ENCODE measurements at places on chromosomes 6 and 20.

- no peak for DNase-seq
These were observed 159.1 kb downstream of the TINAG start for GRCh38 chr6:54467384-54467783.

DNA sequence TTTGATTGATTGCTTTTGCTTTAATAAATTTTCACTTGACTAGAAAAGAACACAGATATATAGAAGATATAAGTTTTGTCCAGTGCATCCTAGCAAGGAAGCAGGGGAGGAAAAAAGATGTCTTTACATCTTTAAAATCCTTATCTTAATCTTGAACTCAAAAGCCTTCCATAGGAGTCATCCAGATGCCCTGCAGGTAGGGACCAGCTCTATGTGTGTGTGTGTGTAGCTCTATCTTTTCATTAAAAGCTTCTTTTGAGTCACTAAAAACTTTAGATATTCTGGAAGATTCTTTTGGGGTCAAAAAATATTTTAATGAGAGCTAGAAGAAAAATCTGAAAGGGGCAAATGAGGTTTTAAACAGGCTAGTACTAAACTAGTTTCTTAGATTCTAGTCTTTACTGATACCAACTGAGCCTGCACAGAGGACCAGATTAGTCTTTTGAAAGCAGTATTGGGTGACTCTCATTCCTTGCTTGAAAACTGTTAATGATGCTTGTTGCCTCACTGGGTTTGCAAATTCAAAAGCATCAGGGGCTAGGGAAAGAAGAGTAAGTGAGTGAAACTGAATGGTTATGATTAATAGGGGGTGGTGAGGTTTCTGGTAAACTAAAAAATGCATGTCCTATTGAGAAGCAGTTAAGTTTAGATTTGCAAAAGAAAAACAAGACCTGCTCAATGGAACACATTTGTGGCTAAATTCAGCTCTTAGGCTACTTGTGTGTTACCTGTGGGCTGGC lies 40.6 kb upstream of the JAG1 start:
- no peak for DNase-seq

- no peak for DNase-seq
These were observed 15.4 kb downstream of the TAAR1 start for GRCh38 chr6:132643547-132643946.

GRCh38 chr20:8368670-8369069 lies 236.6 kb downstream of the PLCB1 start:
- no peak for DNase-seq

DNA sequence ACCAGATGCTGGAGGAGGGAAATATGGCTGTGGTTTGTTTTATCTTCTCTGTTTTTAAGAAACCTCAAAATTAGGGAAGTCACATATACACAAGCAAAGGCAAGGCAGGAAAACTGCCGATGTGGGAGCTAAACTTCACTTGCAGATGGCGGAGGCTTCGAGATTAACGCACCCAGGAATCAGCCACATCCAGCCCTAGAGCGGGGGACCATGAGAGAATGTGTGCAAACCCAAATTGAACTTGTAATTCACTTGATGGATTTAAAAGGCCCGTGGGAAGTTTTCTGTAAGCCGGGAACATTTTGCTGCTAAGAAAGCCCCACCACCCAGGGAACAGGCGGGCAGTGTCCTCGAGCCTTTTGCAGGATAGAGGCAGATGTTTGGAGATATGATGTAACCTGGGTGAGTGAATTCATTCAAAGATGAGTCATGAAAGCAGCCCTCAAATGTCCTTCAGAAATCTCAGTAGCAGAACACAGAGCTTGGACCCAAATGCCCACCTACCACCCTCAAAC lies 39.9 kb downstream of the PREX1 start:
- peak; percentile 90 for DNase-seq

DNA sequence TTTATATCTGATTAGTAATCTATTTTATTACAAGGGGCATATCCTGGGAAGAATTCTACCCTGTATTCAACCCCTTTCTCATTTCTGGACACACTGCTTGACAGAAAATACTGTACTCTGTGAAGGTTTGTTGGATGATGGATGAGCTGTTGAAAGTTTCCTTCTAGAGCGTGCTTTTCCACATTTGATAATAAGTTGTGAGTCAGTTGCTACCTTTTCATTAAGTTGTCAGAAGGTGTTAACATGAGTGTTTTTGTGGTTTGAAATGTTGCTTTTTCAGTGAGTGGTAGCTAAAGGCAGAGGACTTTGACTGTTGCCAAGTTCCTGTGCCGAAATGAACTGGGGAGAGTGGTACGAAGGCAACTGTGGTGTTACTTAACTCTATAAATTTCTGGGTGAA lies 3.9 kb upstream of the ECI2 start:
- no peak for DNase-seq

DNA sequence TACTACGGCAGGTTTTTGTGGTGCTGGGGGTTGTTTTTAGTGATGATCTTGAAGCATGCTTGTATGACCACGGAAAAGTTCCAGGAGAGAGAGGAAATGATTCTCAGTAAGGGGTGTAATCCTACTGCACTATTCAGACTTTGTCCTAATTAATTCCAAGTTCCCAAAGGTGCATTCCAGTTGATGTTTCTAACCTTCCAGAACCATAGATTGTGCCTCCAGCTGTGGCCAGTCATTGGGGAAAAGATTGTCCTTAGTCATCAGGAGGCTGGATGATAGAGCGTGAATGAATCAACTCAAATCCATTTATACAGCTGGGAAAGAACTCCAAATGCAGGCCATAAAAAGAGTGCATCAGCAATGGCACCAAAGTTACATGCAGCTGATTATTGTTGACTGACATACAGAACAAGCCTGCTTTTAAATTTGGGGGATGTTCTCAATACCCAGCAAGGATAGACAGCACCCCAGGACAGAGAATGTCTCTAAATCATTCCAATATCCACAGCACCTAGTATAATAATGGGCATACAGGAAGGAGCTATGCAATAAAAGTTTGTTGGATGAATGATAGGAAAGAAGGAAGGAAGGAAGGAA lies 27.8 kb upstream of the PKHD1 start:
- DNase-seq: no peak

- DNase-seq: no peak
These were observed 36.3 kb upstream of the NRSN1 start for GRCh38 chr6:24089736-24090135.

- no peak for DNase-seq
These were observed 97.6 kb downstream of the FAM50B start for GRCh38 chr6:3946778-3947177.

- no peak for DNase-seq
These were observed 41.7 kb downstream of the SYNE1 start for GRCh38 chr6:152595499-152595898.

GRCh38 chr20:41048461-41049301 lies 20.1 kb downstream of the TOP1 start:
- no peak for DNase-seq

GRCh38 chr6:157887892-157888291 lies 64.8 kb downstream of the SNX9 start:
- no peak for DNase-seq

- DNase-seq: no peak
These were observed 61.2 kb downstream of the ZFP64 start for GRCh38 chr20:52130406-52130805.

DNA sequence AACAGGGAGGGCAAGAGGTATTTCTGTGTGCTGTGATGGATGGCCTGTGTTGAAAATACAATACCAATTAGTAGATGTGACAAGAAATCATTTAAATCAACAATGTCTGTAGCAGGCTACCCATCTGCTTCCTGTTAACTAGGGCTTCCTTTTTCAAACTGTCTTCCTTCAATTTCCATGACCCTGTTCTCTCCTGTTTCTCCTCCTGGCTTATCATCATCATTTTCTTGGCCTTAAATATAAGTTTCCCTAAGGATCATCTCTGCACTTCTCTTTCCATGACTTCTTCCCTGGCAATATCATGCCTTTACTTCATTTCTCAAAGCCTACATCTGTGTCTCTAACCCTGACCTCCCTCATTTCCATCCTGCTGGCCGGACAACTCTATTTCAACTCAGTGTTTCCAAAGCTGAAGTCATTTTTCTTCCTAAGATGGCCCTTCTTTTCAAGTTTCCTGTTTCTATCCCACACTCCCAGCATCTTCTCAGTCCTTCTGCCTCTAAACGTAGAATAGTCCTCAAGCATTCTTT lies 18.2 kb downstream of the ZC2HC1B start:
- no peak for DNase-seq

GRCh38 chr20:53510704-53511103 lies 82.9 kb downstream of the ZNF217 start:
- no peak for DNase-seq

DNA sequence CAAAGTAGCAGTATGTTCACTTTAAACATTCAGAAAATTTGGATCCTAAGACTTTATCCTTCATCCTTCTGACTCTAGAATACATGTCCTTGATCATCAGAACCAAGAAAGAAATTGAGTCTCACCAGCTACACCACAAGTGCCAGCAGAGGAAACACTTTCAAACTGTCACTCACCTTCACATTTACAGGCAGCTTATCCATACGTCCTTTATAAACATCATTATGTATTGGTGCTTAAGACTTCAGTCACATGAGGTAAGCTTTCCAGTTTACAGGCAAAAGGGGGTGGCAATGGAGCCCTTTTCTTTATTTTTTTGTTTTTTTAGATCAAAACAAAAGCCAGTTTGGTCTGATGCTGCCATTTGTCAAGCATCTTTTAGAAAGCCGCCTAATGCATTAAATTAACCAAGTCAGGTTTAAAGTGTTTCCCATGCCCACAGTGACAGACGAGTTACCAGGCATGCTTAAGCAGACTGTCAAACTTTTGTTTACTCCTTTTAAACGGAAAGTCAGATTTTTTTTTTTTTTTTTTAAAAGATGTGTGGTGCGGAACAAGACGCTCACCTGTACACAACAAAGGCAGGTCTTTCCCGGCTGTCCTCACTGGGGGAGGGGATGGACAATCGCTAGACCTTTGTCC lies 952 bp upstream of the BRPF3 start:
- DNase-seq: no peak

GRCh38 chr6:161850562-161850961 lies 576.7 kb upstream of the AGPAT4 start:
- no peak for DNase-seq

DNA sequence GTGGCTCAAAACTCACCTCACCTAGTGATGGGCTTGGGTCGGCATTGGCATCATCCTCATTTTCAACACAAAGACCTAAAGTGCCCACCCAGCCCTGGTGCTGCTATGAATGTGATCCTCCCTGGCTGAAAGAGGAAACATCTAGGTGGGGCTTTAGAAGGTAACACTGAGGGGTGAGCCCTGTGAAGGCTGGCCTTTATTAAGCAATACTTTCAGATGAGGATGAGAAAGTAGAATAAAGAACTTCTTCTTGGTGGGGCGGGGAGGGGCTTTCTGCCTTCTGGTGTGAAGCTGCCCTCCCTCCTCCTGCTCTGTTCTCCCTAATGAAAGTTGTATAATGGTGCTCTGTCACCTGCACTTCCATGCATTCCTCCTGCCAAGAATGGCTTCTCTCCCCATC lies 133.0 kb upstream of the TRAF3IP2 start:
- no peak for DNase-seq

DNA sequence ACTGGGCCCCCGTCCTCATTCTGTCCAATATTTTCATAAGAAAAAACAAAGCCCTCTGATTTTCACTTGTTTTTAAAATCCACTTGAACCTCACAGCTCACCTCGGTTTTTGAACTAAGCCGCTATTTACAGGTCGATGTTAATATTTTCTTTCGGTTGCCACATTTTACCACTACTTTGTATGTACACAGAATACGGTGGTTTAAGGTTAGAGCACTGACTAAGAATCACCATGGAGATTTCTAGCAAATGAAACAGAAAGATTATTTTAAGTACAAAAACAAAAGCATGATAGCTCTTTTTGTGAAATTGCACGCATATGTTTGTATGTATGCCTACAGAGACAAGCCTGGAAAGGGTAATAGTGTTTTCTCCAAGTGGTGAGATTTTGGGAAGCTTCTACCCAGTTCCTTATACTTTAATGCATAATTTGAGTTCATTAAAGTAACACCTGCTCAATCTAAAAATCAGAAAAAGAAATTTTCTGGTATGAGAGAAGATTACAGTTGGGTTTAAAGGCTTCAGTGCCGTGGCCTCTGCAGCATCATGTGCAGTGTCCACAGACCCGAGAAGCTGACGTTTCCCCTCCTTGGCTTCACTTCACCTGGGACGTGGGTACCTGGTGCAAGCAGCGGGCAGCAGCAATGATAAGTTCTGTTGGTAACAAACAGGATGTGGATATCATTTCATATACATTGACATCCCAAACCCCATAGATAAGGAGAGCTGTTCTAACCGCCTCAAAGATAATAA lies 144.0 kb downstream of the UST start:
- no peak for DNase-seq

DNA sequence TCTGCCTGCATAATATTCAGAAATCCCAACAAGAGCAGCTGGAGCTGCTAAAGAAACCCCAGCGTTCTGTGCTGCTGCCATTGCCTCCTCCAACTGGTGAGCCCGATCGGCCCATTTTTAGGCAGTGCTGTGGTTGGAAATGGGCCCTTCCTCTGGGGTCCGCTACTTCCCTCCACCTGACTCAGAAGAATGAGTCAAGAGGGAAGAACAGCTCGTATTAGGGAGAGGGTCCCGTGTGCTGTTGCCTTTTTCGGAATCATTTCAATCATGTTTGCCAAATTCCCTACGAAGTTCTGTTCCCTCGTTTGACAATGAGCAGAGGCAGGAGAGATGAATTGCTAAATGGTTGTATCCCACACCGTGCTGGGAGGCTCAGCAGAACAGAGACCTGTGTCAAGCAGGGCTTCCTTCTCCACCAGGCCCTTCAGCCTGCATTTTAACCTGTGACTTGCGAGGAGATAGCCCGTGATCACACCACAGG lies 38.4 kb downstream of the THBS2 start:
- DNase-seq: no peak

GRCh38 chr20:54219751-54220426 lies 12.0 kb downstream of the PFDN4 start:
- DNase-seq: peak; percentile 76

GRCh38 chr6:147621961-147622360 lies 113.5 kb downstream of the SAMD5 start:
- no peak for DNase-seq

DNA sequence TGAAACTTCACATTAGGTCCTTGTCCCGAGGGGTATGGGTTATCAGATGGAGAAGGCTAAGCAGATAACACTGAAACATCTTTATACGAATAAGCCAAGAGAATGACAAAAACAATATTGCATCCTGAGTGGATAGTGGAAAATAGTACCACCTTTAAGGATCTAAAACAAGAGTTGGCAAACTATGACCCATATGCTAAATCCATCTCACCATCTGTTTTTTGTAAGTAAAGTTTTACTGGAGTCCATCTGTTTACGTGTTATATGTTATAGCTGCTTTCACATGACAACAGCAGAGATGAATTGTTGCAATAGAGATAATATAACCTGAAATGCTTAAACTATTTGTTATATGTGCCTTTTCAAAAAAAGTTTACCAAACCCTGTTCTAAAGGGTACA lies 76.1 kb upstream of the TRDN start:
- DNase-seq: no peak

DNA sequence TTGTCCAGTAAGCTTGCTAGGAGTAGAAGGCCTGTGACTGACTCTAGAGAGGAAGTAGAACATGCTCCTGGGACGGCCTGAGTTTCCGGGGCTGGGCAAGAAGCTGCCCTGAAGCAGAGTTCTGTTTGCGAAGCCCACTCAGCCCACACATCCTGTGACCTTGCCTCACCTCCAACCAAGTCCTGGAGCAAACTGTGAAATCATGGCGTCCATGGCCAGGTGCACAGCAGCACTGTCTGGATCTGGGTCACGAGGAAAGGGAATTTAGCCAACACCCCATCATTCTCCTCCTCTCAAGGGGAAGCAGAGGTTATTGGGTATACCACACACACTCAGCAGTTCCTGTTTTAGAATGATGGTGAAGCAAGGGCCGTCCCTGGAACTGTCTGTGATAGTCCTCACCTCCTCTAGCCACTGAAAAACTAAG lies 87.5 kb downstream of the CRYBG1 start:
- DNase-seq: no peak

- no peak for DNase-seq
These were observed 26.2 kb downstream of the ZKSCAN8 start for GRCh38 chr6:28167926-28168325.

All from HTR-8/SVneo (cell line).